Activated naive CD8-positive, alpha-beta T cell treated with anti-CD3 and anti-CD28 coated beads for 36 hours (primary cell): ENCODE measurements at places on chromosomes 1 and 21. TPM values are rescaled to one million over a fixed set of nuclear protein-coding genes. Genes with fewer than 3 reads are reported as not detected.

DNA sequence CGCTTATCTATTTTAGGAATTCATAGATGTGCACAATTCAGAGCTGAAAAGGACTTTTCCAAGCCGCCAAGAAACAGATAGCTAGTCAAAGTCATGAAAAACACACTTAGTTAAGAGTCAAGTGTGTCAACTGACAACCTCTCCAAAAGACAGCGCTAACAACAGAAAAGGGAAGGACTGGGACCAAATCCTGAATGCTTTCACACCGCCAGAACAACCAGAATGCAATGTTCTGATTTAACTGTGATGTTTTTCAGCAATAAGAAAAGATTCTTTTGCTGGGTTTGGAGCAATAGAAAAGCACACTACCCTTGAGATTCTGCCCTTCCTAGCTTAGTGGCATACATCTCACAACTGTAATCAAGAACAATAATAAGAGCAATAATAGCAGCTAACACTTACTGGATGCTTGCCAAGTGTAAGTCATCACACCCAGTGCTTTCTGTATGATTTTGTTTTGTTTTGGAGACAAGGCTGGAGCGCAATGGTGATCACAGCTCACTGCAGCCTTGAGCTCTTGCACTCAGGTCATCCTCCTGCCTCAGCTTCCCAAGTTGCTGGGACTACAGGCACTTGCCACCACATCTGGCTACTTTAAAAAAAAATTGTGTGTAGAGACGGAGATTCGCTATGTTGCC lies 33.9 kb upstream of the SDC3 start:
- H3K27me3 ChIP-seq, result no peaks in the 10 kb centered on the region
- peaks cover 8% of the 10 kb centered on the region for H3K36me3 ChIP-seq
- no peak overlapping the region for H3K4me3 ChIP-seq
- no peak for DNase-seq
- no peak overlapping the region for H3K27ac ChIP-seq
- H3K4me1 ChIP-seq, result no peaks in the 10 kb centered on the region

The ATP6V1G3 gene
- not detected for total RNA-seq

DNA sequence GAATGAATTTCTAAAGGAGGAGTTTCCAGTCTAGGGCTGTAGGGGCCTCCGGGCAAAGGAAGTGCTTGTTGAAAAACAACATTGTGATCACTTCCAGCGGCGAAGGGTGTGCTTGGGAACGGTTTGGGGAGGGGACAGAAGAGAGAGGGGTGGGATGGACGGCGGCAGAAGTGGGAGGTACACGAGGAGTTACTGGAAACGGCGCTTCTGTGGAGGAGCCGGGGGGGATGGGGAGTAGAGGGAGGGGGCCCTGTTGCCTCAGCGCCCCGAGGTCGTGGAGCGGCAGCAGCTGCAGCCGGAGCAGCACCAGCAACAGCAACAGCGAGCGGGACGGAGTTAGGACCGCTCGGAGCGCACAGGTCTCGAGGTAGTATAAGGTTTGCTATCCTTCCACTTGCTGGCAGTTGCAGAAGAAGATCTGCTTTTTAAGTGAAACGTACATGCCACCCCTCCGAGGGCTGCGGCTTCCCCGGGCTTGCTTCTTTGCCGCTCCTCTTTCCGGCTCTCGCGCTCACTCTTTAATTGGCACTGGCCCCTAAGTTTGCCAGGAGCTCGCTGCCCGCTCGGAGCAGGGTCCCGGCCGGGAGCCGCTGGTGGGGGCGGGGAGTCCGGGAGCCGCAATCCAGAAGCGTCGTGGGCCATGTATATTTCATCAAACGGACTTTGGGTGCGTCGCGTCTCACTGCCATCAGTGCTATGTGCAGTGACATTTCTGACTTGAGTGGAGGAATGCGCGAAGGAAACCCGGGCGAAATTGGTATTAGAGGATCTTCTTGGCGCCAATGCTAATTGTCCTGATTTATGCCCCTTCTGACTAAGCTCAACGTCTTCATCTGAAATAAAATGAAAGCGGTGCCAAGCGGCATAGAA lies 771 bp upstream of the NTNG1 start:
- no peaks in the 10 kb centered on the region for H3K36me3 ChIP-seq
- peak overlapping the region; percentile 42 for H3K27ac ChIP-seq
- peak overlapping the region; percentile 81 for H3K4me3 ChIP-seq
- peaks cover 53% of the 10 kb centered on the region for H3K27me3 ChIP-seq
- DNase-seq, result peak; percentile 34

DNA sequence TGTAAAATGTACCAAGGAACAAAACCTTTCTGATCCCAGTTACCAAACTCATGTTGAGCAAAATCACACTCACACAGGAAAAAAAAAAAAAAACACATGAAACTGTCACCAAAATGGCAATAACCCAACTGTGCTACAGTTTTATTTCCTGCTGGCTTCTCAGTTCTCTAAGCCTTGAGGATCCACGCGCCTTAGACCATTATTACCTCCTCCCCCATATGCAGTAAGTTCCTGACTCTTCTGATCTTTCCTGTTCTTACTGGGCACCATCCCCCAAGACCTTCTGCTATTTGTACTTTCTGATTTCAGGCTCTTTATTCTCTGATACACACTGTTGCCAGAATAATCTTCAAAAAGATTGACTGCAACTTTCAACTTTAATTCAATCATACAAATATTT lies 79.6 kb downstream of the SLC45A1 start:
- peak overlapping the region; percentile 84 for H3K27ac ChIP-seq
- no peak for DNase-seq
- peaks cover 52% of the 10 kb centered on the region for H3K4me1 ChIP-seq
- peaks cover 48% of the 10 kb centered on the region for H3K36me3 ChIP-seq
- H3K27me3 ChIP-seq, result no peaks in the 10 kb centered on the region

- no peak overlapping the region for H3K4me3 ChIP-seq
- no peak overlapping the region for H3K27ac ChIP-seq
- H3K27me3 ChIP-seq, result peaks cover 55% of the 10 kb centered on the region
- H3K4me1 ChIP-seq, result peaks cover 19% of the 10 kb centered on the region
- no peaks in the 10 kb centered on the region for H3K36me3 ChIP-seq
Observed at GRCh38 chr1:202631076-202631923, 79.0 kb downstream of the SYT2 start.

- no peaks in the 10 kb centered on the region for H3K4me1 ChIP-seq
- peaks cover 17% of the 10 kb centered on the region for H3K27me3 ChIP-seq
- DNase-seq, result no peak
Observed at GRCh38 chr1:220511785-220512184, 16.2 kb upstream of the MARK1 start.

DNA sequence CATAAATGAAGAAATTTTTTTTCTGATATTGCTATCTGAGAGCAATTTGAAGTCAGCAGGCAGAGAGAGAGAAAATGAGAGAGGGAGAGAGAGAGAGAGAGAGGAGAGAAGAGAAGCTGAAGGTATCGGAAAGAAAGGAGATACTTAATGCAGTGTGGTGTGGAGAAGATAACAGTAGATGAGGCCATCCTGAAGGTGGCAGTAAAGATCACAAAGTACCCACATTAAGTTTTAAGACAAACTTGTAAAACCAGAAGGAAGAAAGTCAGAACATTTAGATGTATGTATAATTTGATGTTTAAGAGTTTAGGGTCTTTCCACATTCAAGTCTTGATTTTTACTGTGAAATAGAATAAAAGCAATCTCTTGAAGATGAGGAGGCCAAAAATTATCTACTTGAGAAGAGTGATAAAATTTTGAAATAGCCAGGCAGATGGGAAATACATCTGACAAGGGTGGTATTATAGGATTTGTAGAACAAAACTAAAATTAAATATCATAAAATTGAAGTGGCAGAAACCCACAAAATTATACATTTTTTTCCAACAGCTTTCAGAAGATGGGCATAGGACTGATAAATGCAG lies 1753.4 kb downstream of the MRPL39 start:
- H3K27me3 ChIP-seq, result peaks cover 4% of the 10 kb centered on the region

DNA sequence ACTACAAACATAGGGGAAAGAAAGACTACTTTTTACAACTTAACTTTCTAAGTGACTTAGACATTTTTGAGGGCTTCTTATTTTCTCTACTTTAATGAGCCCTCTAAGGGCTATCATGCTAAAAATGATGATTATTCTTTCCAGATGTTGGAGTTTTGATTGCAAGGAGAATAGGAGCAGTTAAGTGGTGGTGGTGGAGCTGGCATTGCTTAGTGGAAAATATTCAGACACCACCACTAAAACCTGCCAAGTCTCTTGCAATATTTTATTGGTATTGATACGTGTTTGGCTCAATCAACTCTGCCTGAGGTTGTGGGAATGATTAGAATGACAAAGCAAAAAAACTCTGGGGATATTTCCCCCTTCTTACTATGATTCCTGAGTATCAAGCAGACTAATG lies 82.6 kb upstream of the PTGFR start:
- H3K27ac ChIP-seq, result no peak overlapping the region
- H3K4me3 ChIP-seq, result no peak overlapping the region
- no peaks in the 10 kb centered on the region for H3K36me3 ChIP-seq
- DNase-seq, result no peak
- H3K4me1 ChIP-seq, result no peaks in the 10 kb centered on the region
- no peaks in the 10 kb centered on the region for H3K27me3 ChIP-seq

GRCh38 chr1:228804640-228805413 lies 69.5 kb downstream of the RHOU start:
- H3K36me3 ChIP-seq, result peaks cover 3% of the 10 kb centered on the region
- H3K4me1 ChIP-seq, result peaks cover 33% of the 10 kb centered on the region
- H3K27ac ChIP-seq, result peak overlapping the region; percentile 82

GRCh38 chr1:20165522-20165951 lies 20.4 kb upstream of the UBXN10 start:
- no peak for DNase-seq
- H3K4me1 ChIP-seq, result no peaks in the 10 kb centered on the region
- H3K4me3 ChIP-seq, result no peak overlapping the region
- H3K27ac ChIP-seq, result no peak overlapping the region

The MNDA gene
- not detected for total RNA-seq

GRCh38 chr1:153553830-153554541 lies 4.9 kb upstream of the S100A3 start:
- no peaks in the 10 kb centered on the region for H3K27me3 ChIP-seq
- peak overlapping the region; percentile 16 for H3K27ac ChIP-seq

DNA sequence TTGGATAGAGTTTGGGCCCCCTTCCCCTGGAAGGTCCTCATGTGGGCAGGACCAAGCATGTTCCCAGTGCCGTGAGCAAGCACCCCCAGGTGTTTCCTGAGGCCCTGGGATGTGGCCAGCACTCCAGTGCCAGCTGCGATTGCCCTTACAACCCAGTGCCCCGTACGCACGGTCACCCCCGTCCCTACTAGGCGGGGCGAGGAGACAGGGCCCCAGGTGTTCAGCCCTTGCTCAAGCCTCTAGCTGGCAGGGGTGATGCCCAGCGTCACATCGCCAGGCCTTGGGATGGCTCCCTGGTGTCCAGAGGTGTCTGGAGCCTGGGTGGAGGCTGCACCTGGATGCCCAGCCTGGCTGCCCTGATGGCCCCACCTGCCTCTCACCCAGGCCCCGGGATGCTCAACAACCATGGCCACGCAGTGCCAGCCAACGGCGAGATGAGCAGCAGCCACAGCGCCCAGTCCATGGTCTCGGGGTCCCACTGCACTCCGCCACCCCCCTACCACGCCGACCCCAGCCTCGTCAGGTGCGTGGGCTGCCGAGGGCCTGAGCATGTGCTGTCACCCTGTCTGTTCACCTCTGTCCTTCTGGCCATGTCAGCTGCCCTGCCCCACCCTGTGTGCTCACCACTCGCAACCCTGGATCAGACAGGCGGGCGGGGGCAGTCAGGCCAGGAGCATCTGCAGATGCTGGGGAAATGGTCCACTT lies 21.6 kb upstream of the CCDC27 start:
- H3K4me3 ChIP-seq, result no peak overlapping the region
- no peak for DNase-seq
- H3K36me3 ChIP-seq, result no peaks in the 10 kb centered on the region
- no peaks in the 10 kb centered on the region for H3K4me1 ChIP-seq
- H3K27ac ChIP-seq, result no peak overlapping the region

The CFAP45 gene
- total RNA-seq, result 0.80 TPM

DNA sequence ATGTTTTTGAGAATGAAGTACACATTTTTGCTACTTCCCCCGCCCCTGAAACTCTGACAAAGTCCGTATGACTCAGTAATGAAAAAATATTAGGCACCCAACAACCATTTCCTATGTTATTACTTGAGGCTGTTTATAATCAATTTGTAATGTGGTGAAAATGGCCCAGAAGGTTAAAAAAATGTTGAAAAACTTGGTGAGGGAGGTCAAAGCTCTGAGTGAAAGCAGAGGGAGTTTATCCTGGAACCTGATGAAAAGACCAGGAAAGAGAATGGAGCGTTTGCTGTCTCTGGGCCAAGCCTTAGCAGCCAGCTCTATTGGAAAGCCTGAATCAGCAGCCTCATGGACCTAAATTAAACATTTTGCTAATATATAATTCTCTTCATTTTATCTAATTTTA lies 367.7 kb upstream of the NEGR1 start:
- H3K27ac ChIP-seq, result no peak overlapping the region
- H3K4me1 ChIP-seq, result no peaks in the 10 kb centered on the region
- no peak for DNase-seq
- H3K27me3 ChIP-seq, result no peaks in the 10 kb centered on the region

DNA sequence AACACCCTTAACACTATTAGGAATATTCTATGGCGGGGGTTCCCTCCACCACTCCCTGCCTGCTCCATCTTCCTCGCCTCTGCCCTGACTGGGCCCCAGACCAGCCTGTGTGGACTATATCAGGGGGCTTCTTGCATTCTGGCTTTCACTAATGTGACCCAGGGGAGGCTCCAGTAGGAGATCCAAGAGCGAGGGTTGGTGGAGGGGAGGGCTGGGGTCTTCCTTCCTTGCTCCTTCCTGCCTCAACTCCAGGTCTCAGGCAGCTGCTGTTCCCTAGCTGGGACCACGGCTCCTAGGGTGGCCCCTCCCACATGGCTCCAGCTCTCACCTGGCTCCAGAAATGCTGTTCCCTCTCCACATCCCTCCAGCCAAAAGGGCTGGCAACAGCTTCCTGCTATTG lies 257.4 kb downstream of the MATN1 start:
- no peaks in the 10 kb centered on the region for H3K27me3 ChIP-seq
- H3K4me1 ChIP-seq, result no peaks in the 10 kb centered on the region
- no peak overlapping the region for H3K27ac ChIP-seq

The SPATA45 gene
- not detected for total RNA-seq

- H3K27ac ChIP-seq, result no peak overlapping the region
- DNase-seq, result no peak
- H3K4me3 ChIP-seq, result no peak overlapping the region
- no peaks in the 10 kb centered on the region for H3K27me3 ChIP-seq
- peaks cover 70% of the 10 kb centered on the region for H3K36me3 ChIP-seq
Observed at GRCh38 chr21:31136891-31137290, 98.6 kb upstream of the KRTAP19-8 start.

DNA sequence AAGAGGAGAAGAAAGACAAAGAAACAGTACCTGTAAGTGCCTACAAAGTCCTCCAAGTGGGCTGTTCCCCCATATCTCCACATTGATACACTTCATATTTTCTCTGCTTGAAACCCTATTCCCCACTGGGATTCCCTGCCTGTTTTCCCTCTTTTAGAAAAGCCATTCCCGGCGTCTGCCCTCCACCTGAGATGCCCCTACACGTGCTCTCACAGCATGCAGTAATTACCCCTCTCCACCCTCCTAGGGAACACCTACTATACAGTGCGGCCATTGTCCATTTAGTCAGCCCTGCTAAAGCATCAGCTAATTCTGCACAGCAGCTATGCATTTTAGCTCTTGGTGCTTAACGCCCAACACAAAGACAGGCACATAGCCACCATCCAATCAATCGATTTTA lies 135.7 kb upstream of the TIAM1 start:
- H3K4me3 ChIP-seq, result no peak overlapping the region
- no peak overlapping the region for H3K27ac ChIP-seq
- H3K4me1 ChIP-seq, result no peaks in the 10 kb centered on the region

The GUCA2B gene
- not detected for total RNA-seq
